ENCODE measurements at places on chromosomes 2 and 18.

DNA sequence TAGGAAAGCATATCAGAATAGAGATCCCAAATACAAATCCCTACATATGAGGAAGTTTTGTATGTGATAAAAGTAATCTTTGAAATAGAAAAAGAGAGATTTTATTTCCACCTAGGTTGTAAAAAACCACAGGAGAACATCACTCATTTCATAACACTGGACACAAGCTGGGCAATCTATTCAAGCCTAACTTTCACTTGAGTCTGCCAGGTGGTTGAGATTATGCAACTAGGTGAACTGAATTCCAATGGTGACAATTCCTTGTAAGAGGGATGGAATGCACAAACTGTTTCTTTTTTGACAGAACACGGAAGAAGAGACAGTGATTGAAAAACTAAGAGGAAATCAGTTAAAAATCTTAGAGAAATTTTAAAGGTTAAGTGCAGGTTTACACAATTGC, 619.6 kb upstream of the TMEFF2 start:
- DNase-seq: no peak

DNA sequence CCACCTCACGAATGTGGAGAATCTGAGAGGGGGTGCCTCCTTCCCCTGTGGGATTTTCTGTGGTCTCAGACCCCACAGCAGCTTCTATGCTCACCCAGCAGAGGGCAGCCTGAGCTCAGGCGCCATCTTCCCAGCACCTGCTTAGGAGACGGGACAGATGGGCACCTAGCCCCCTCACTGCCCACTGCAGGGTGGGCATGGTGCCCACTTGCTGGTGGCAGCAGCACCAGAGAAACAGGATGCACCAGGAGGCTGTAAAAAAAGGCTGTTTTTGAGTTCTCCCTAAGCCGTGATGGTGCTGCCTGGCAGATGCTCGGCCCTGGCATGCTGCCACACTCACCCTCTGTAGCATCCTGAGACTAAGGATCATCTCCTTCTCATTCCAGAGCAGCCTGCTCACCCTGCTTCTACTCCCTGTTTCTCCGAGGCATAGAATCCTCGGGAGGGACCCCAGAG, 19.1 kb upstream of the SLC20A1 start:
- DNase-seq: peak; percentile 41

- no peak for DNase-seq
Measured at GRCh38 chr18:47113796-47114540, 36.3 kb downstream of the HDHD2 start.

GRCh38 chr18:62332964-62333695, 8.0 kb downstream of the TNFRSF11A start:
- no peak for DNase-seq

- DNase-seq: no peak
Measured at GRCh38 chr2:60341151-60341550, 212.3 kb downstream of the BCL11A start.

DNA sequence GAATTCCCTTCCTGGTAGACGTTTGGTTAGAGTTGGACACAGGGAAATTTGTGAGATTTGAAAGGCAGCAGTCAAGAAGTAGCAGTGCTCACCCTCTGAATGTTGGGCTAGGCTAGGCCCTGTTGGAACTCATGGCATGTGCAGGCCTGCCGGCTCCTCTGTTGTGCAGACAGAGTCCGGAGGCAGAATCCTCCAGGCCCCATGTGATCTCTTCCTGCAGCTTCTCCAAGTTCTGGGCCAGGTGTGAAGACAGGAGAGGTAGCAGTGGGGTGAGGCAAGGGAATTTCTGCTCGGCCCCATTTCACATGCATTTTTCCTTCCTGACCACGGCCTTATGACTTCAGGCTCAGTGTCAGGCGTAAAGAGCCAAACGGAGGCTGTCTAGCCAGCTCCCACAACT, 36.9 kb upstream of the RAB31 start:
- no peak for DNase-seq

GRCh38 chr2:70712916-70713315, 55.1 kb downstream of the ADD2 start:
- no peak for DNase-seq

- no peak for DNase-seq
Measured at GRCh38 chr2:218806346-218806978, 24.5 kb downstream of the CYP27A1 start.

DNA sequence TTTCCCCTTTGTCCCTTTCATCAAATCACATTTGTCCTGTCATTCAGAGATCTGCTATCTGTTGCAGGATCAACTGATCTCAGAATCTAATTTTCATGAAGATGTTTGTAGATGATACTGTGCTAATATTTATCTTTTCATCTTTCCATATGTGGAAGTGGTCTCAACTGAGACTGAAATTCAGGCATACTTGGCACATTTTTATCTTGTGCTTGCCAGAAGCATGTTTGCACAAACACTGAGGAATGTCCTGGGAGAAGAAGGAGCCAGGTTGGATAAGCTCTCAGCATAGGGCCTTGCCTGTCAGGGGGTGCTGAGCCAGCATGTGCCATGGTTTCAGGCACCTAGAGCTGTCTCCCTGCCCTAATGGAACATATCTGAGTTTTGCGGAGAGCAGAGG, 24.5 kb upstream of the MMADHC start:
- no peak for DNase-seq

GRCh38 chr2:182621810-182622209, 94.2 kb upstream of the DNAJC10 start:
- DNase-seq: no peak

DNA sequence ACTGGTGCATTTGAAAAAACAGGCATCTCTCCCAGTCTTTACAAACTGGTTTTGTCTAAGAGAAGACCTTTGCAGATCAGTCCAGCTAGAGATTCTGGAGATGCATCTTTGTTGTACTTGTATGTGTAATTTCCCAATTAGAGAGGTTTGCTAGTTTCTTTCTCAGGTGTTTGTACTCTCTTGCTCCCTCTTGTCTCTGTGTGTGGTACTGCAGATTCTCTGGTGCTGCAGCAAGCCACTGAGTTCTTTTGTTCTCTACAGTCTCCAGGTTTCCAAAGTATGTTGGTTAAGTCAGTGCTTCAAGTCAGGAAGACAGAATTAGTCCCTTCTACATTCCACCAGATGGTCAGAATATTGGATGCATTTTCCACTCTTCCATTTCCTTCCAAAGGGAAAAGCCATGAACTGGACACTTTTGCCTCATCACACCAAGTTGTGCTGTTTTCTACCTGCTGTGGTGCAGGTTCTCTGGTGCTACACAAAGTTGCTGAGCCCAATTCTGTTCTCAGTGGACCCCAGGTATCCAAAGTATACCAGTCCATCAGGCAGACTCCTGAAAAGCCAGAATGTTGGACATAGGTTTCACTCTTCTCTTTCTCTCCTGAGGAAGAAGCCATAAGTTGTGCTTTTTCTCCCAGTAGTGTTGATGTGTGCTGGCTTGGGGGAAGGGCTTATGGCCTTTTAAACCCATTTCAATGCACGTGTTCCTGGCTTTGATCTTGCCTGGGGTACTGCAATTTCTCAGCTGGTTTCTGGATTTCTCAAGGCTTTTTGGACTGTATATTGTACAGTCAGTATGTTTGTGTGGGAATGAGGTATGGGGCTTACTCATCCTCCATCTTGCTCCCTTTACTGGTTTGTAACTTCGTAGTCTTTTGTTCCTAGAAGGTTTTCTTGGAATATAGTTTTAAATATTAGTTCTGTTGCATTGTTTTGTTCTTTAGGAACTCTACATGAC, 29.8 kb downstream of the EPC2 start:
- peak; percentile 25 for DNase-seq

GRCh38 chr2:165610591-165611029, 141.1 kb downstream of the CSRNP3 start:
- DNase-seq: no peak

Measured in stimulated activated CD4-positive, alpha-beta T cell treated with anti-CD3 and anti-CD28 coated beads, Interleukin-2, amount 100 ng/mL, for 48 hours (primary cell).